ENCODE measurements at places on chromosomes 1 and 21. TPM values are rescaled to one million over a fixed set of nuclear protein-coding genes. Genes with fewer than 3 reads are reported as not detected.
A peak's percentile ranks its signal among the peaks of the same experiment; 100 is the strongest.

- no peak for DNase-seq
Observed at GRCh38 chr1:97041026-97041425, 319.4 kb downstream of the PTBP2 start.

DNA sequence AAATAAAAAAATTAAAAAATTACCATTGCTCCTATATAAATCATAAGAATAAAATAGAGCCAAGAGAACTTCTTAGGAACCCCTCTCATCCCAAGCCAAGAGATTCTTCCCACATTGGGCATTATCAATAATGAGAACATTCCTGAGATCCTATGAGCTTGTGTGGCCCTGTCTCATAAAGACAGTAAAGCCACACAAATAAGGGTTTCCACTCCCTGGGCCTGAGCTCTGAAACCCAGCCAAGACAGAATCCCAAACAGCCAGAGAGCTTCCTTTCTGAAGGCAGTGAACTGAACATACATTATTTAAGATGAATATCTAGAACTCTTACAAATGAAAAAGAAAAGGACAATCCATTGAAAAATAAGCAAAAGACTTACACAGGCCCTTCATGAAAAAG is 68.3 kb downstream of the SLC45A1 start:
- no peak for DNase-seq

DNA sequence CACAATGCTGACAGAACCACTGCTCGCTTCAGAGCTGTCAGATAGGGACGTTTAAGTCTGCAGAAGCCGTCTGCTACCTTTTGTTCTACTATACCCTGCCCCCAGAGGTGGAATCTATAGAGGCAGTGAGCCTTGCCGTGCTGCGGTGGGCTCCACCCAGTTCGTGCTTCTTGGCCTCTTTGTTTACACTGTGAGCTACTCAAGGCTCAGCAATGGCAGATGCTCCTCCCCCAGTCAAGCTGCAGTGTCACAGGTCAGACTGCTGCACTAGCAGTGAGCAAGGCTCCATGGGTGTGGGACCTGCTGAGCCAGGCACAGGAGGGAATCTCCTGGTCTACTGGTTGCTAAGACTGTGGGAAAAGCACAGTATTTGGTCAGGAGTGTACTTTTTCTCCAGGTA is 47.1 kb downstream of the LEPR start:
- no peak for DNase-seq

- DNase-seq, result no peak
Observed at GRCh38 chr1:157438146-157438545, 114.2 kb downstream of the FCRL5 start.

GRCh38 chr1:45385302-45385701 is 45.1 kb upstream of the MUTYH start:
- DNase-seq, result no peak

Gene TMEM54
- total RNA-seq, result 47.5 TPM

Gene SPRR4
- total RNA-seq, result not detected

Gene CFHR1
- 0.22 TPM for total RNA-seq

DNA sequence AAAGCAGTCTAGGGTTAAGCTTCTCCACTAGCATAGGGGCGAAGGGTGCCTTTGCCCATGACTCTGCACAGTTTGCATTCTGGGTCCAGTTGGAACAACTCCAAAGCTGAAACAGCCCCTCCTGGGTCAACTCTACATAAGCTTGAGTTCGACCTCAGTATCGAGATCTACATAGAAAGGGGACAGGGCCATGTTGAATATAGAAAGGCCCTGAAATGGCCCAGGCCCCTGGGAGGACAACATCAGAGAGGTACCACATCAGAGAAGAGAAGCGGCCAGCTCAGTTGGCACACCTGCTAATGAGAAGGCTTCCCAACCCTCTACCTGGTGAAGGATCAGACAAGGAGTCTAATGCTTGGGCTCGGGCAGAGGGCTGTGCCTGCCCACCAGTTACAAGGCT is 1.6 kb downstream of the DENND2D start:
- DNase-seq, result no peak

Gene SLC25A34
- total RNA-seq, result 1.1 TPM

Gene PLA2G2F
- not detected for total RNA-seq

DNA sequence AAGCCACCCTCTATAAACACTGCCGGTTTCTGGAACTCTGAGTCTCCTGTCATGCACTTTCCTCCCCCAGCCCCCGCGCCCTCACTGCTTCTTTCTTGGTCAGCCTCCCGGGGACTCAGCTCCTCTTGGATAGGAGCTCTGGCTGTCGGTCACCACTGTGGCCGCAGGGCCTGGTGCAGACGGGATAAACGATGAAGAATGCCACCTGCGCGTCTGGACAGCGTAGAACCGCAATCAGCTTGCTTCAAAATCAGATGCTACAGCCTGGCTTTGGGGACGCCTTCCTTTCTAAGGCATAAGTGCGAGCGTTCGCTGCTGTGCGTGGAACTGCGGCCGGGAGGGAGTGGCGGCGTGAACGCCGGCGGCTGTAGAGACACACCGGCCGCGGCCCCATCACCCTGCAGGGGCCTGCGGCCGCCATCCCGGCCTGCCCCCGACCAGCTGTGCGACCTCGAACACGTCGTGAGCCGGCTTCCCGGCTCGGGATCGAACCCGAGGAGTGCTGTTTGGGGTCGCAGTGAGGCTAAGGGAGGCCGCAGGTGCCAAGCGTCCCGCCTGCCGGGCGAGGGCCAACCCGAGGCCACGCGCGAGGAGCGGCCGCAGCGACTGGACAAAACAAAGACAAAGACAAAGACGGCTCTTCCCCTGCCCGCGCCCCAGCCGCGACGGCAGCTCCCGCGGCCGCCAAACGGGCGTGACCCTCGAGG is 688 bp downstream of the PTTG1IP start:
- DNase-seq, result no peak

DNA sequence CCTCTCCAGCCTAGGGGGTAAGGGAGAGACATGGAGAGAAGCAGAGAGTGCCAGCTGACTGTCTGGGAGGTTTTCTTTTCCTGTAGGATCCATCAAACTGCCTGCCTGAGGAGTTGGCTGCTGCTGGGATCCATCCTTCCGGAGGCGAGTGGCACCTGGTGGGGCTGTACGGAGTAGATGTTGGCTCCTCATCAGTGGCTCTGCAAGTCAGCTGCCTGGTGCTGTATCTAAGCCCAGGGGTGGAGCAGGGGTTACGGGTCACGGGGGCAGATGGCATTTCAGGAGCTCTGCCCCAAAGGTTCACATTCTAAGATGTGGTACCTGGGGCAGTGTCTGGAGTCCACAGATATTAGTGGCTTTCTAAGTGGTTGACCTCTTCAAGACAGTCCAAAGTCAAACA is 128.0 kb downstream of the ACTL8 start:
- DNase-seq, result no peak

GRCh38 chr1:227771326-227771725 is 36.1 kb downstream of the SNAP47 start:
- DNase-seq, result no peak

- no peak for DNase-seq
Observed at GRCh38 chr1:119700326-119700725, 11.4 kb upstream of the PHGDH start.

GRCh38 chr1:109780982-109781381 is 17.3 kb upstream of the EPS8L3 start:
- no peak for DNase-seq

GRCh38 chr1:208965351-208965750 is 618.2 kb upstream of the CAMK1G start:
- no peak for DNase-seq

- DNase-seq, result peak; percentile 81
Observed at GRCh38 chr1:167057241-167057688, 32.9 kb downstream of the GPA33 start.

Gene YBEY
- total RNA-seq, result 25.5 TPM

DNA sequence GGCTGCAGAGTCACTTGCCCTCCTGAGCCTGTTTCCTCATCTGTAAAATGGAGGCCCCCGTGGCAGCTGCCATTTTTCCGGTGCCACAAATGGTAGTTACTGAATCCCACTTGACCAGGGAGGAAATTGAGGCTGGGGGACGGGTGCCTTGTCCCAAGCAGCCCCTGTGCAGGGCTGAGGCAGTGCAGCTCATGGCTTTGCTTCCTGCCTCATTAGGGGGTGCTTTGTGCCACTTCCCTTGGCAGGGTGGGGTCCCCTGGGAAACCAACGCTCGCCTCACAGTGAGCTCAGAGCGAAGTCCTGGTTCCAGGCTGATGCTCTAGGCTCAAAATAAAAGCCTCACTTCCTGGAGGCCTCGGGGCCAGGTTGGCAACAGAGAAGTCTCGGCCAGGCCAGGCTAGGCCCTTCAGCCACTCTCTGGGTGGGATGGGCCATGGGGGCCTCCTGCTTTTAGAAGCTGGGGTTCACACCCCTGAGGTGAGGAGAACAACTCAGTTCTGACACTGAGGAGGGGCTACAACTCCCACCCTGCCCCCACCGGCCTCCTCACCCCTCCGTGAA is 6.8 kb downstream of the LAPTM5 start:
- DNase-seq, result no peak
